Cardiac atrium fibroblast (primary cell): ENCODE measurements at places on chromosomes 16 and 17. TPM values are rescaled to one million over a fixed set of nuclear protein-coding genes. Genes with fewer than 3 reads are reported as not detected.

The RAMP2 gene
- total RNA-seq: 0.65 and 1.4 TPM in 2 replicates

The ZP2 gene
- not detected in 2 replicates for total RNA-seq

The DCAF7 gene
- 28.3 and 31.6 TPM in 2 replicates for total RNA-seq

The RNF222 gene
- not detected in 2 replicates for total RNA-seq

The KRTAP4-7 gene
- total RNA-seq: not detected in 2 replicates

The NPIPB8 gene
- total RNA-seq: not detected in 2 replicates

The CCL8 gene
- 0.16 TPM in 1 of 2 replicates, not detected in the other for total RNA-seq

The KRTAP1-1 gene
- not detected in 2 replicates for total RNA-seq

The CD300E gene
- not detected in 2 replicates for total RNA-seq

The CACNA1H gene
- total RNA-seq: 0.81 and 1.1 TPM in 2 replicates

The PIMREG gene
- total RNA-seq: 10.5 and 15.2 TPM in 2 replicates

The TAC4 gene
- total RNA-seq: not detected in 2 replicates

The CHAD gene
- total RNA-seq: not detected in 2 replicates

The SLC5A2 gene
- not detected in 2 replicates for total RNA-seq

The ATAD5 gene
- 0.36 and 1.5 TPM in 2 replicates for total RNA-seq

The EPX gene
- not detected in 2 replicates for total RNA-seq

The RNF112 gene
- 0.81 and 1.8 TPM in 2 replicates for total RNA-seq

The IRX6 gene
- not detected in 2 replicates for total RNA-seq

The PLD6 gene
- total RNA-seq: 0.54 and 0.81 TPM in 2 replicates
